ENCODE measurements at places on chromosomes 4 and X.

GRCh38 chr4:185275501-185275900, 66.1 kb downstream of the SNX25 start:
- DNase-seq, result no peak

- peak; percentile 55 for DNase-seq
Measured at GRCh38 chr4:47933840-47934239, 19.5 kb upstream of the NFXL1 start.

DNA sequence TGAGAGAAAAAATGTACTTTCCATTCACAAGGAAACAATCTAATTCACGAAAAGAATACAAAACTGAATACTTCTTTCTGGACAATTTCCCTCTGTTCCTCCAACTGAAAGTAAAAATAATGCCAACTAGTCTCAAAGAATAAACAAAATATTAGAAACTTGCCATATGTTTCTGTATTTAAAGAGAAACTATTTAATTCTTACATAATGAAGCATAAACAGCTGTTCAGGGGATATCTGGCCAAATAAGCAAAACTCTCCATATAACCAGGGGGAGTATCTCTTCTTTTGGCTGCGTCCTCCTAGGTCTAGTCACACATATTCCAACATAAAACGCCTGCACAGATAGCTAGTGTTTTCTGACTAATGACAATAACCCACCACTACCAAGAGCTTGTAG, 805 bp downstream of the GATB start:
- peak; percentile 6 for DNase-seq

- DNase-seq, result no peak
Measured at GRCh38 chr4:22456291-22456690, 59.6 kb downstream of the ADGRA3 start.

DNA sequence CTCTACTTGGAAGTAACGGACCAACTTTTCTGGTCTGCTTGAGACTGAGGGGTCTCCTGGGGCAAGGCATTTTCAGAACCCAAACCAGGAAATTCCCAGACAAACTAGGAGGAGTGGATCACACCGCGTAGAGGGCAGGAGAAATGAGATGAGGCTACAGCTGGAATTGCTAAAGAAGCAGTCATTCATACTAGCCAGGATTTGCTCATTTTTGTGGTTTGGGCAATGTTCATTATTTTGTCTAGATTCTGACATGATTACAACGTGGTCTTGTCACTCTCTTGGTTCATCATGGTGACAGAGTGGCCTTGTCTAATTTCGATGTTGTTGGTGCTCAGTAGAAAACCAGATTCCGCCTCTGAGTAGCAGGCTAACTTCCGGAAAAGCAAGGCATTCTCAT, 63.2 kb downstream of the BANK1 start:
- DNase-seq, result peak; percentile 61

- peak; percentile 74 for DNase-seq
Measured at GRCh38 chr4:7811536-7812191, 128.0 kb downstream of the AFAP1 start.

DNA sequence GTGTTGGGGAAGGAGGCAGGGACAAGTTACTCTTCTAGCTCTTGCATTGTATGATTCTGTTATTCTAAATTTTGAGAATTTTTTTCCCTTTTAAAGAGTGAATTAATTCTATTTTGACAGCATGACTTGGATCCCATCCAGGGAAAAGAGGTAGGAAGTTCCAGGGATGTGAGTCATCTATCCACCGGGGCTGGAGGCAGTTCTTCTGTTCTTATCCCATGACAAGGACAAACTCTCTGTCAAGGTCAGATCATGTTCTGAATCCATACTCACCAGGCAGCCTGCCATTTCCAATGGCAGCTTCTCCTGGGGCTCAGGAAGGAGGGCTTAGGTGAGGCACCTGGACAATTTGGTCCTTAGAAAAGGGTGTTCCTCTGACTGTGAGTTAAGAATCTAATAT, 132.0 kb upstream of the MED14 start:
- peak; percentile 31 for DNase-seq

GRCh38 chrX:114065577-114066223, 518.2 kb upstream of the HTR2C start:
- no peak for DNase-seq

- no peak for DNase-seq
Measured at GRCh38 chr4:133856731-133857355, 344.7 kb downstream of the PABPC4L start.

DNA sequence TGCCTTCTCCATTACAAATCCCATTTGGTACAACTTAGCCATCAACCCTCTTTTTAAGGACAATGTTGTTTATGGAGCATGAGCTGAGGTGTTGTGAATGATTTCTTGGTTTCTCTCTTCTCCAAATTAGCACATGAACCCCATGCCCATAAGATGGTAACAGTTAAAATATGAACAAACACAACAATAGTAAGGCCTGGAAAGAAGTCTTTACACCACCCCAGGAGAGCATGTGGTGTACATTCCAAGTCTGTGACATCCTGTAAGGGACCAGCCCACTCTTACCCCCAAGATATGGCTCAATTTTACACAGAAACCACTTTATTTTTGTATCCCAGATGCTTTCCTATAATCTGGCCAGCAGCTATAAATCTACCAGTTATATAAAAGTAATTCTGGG, 226.1 kb downstream of the COX18 start:
- peak; percentile 15 for DNase-seq

DNA sequence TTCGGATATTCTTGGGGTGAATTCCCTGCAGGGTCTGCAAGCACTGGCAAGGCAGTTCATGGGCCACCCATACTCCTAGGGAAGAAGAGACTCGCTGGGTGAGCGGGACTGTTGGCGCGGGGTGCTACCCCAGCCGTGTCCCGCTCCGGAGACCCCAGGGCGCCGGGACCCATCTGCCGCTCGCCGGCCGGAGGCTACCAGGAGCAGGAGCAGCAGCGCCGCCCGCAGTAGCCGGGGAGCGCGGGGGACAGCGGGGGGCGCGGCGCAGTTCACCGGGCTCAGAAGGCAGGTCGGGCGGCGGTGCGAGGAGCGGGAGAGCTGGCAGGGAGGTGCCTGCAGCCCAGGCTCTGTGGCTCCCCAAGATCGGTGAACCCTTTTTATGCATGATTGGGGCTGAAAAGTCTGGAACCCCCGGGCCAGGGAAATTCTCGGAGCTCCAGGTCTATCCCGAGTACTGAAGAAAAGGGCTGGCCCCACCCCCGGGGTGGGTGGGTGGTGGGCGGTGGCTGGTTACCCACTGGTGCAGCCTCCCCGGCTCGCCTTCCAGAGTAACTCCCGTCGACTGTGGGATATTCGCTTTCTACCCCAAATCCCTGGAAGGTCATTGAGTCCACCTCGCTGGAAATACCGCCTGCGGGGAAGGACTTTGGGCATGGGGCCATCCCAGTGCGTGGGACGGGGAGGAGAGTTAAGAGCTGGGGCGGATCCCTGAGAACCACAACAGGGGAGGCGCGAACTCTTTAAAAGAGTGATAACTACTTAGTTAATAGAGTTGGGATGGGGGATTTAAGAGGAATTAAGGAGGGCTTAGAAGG, 37.6 kb downstream of the PF4 start:
- DNase-seq, result peak; percentile 45

GRCh38 chr4:180832073-180832472, 1411.1 kb upstream of the TENM3 start:
- DNase-seq, result no peak

GRCh38 chr4:185700630-185701029, 111.4 kb downstream of the SORBS2 start:
- DNase-seq, result no peak

GRCh38 chrX:134734466-134734952, 76.2 kb upstream of the PLAC1 start:
- peak; percentile 34 for DNase-seq

DNA sequence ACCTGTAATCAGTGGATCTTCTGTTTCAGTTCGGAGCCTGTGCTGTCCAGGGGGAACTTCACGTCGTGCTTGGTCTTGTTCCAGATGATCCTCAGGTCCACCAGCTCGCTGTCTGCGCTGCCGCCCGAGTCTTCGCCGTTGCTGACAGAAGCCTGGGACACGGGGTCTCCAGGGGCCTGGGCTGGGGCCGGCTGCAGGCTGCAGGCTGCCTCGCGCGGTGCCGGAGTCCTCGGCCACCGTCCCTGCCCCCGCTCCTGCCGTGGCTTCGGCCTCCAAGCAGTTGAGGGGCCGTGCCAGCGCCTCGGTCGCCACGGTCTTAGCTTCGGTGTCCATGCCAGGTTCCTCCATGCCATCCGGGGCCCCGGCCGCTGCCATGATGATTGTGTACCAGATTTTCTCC, 37.3 kb upstream of the CCNI start:
- no peak for DNase-seq

Data from GM03348 (cell line).